ENCODE measurements at places on chromosomes 3 and 15.

DNA sequence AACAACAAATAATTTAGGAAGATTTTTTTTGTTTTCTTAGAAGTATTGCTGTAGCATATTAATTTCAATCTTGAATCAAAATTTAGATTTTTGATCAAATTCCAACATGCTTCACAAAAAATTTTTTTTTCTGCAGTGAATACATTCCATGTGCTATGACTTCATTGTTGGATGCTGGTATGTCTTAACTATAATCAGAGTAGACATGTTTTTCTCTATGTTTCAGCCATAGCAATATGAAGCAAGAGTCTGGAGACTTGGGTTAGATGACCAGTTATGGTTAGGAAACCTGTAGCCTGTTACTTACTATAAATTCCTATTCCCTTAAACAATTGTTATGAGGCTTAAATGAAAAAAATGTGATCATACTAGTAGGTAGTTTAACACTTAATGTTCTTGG is 176.1 kb upstream of the CHL1 start:
- DNase-seq: no peak

DNA sequence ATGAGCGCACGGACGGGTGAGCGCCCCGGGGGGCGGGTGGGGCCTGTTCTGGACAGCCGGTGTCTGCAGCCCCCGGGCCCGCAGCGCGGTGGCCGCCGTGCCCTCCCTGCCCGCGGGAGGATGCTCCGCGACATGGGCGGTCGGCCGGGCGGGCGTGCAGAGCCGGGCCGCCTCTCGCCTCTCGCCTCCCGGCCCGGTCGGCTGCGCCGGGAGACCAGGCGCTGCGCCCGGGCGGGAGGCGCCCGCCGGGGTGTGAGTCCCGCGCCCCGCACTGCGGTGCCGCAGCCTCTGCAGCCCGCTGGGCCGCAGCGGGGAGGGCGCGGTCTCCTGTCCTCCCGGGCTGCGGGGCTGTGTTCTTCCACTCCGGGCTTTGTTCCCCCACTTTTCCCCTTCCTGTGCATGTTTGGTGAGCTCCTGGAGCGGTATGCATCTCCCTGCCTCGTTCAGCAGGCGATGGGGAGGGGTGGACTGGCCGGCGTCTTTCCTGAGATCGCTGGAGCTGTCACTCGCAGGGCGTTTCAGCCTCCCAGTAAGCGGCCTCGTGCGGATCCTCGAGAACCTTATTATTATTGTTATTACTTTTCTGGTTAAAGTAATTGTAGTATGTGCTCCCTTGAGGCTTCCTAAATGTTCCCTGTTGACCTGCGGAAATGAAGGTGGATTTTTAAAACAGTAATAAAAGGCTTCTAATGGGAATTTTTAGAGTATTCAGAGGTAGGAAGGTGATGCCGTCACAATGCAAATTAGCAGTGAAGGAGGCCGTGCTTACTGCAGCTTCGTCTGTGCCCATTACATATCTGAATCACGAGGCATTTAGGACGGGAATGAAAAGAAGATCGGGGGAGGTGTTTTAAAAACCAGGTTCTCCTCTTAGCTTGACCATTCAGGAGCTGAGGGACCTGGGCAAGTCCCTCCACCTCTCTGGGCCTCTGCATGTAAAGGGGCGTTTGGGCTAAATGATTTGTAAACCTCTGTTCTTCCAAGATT is 593 bp downstream of the TMOD2 start:
- DNase-seq: peak; percentile 42

DNA sequence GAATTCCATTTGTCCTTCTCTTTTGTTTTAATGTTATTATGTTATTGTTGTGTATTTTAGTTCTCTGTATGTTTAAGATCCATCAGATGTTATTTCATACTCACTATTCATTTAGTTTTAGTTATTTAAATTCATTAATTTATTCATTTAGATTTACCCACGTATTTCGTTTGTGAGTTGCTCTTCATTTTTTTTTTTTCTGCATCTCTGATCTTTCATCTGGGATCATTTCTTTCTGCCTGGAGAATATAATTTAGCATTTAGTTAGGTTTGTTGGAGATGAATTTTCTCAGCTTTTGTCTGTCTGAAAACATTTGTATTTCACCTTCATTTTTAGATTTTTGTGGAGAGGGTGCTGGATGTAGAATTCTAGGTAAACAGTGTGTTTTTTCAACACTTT is 12.9 kb downstream of the NEO1 start:
- no peak for DNase-seq

- DNase-seq: peak; percentile 44
Measured at GRCh38 chr15:82045179-82045891, 483 bp downstream of the MEX3B start.

- no peak for DNase-seq
Measured at GRCh38 chr3:127738192-127738840, 65.6 kb downstream of the ABTB1 start.

Data from left cardiac atrium (tissue), 4 donors.